ENCODE measurements at places on chromosomes 1 and 21. TPM values are rescaled to one million over a fixed set of nuclear protein-coding genes. Genes with fewer than 3 reads are reported as not detected.

- no peak for DNase-seq
- no peaks in the 10 kb centered on the region for H3K27me3 ChIP-seq
- peaks cover 13% of the 10 kb centered on the region for H3K4me1 ChIP-seq
- peak overlapping the region; percentile 62 for H3K27ac ChIP-seq
These were observed 2.5 kb downstream of the WNT9A start for GRCh38 chr1:227944931-227945890.

Gene RNU1-4
- under 0.01 TPM for total RNA-seq

DNA sequence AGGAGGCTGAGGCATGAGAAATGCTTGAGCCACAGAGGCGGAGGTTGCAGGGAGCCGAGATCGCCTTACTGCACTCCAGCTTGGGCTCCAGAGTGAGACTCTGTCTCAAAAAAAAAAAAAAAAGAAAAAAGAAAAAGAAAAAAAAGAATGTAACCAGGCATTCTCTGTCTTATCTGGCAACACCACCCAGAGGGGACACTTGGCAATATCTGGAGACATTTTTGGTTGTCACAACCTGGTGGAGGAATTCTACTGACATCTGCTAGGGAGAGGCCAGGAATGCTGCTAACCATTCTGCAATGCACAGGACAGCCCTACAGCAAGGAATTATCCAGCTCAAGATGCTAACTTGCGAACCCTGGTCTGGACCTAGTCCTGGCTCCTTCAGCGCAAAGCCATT is 2.3 kb upstream of the CNR2 start:
- H3K36me3 ChIP-seq, result no peaks in the 10 kb centered on the region
- no peak overlapping the region for H3K27ac ChIP-seq
- DNase-seq, result no peak
- H3K27me3 ChIP-seq, result no peaks in the 10 kb centered on the region
- H3K4me1 ChIP-seq, result no peaks in the 10 kb centered on the region

- no peaks in the 10 kb centered on the region for H3K27me3 ChIP-seq
- H3K4me1 ChIP-seq, result no peaks in the 10 kb centered on the region
- no peak overlapping the region for H3K4me3 ChIP-seq
- H3K27ac ChIP-seq, result no peak overlapping the region
- H3K36me3 ChIP-seq, result no peaks in the 10 kb centered on the region
These were observed 122.2 kb upstream of the BEND5 start for GRCh38 chr1:48898894-48899293.

GRCh38 chr1:226670073-226670472 is 69.0 kb downstream of the ITPKB start:
- DNase-seq, result no peak
- peaks cover 27% of the 10 kb centered on the region for H3K4me1 ChIP-seq
- no peaks in the 10 kb centered on the region for H3K36me3 ChIP-seq
- no peak overlapping the region for H3K4me3 ChIP-seq

Gene HMGCS2
- total RNA-seq, result 4.6 TPM

- DNase-seq, result no peak
- no peak overlapping the region for H3K4me3 ChIP-seq
These were observed 50.3 kb downstream of the ARHGEF16 start for GRCh38 chr1:3504822-3505153.

Gene INSRR
- total RNA-seq, result 0.18 TPM

Gene OR2L5
- not detected for total RNA-seq

- peak overlapping the region; percentile 2 for H3K27ac ChIP-seq
- H3K36me3 ChIP-seq, result no peaks in the 10 kb centered on the region
- no peaks in the 10 kb centered on the region for H3K27me3 ChIP-seq
- H3K4me1 ChIP-seq, result no peaks in the 10 kb centered on the region
- no peak for DNase-seq
These were observed 80.9 kb downstream of the COLGALT2 start for GRCh38 chr1:183956559-183957188.

Gene DSCAM
- under 0.01 TPM for total RNA-seq

- no peak overlapping the region for H3K27ac ChIP-seq
- no peak overlapping the region for H3K4me3 ChIP-seq
- no peaks in the 10 kb centered on the region for H3K4me1 ChIP-seq
- no peaks in the 10 kb centered on the region for H3K36me3 ChIP-seq
- DNase-seq, result no peak
These were observed 26.2 kb downstream of the TFF3 start for GRCh38 chr21:42288962-42289361.

Gene KCNJ9
- total RNA-seq, result 0.51 TPM

Gene RFX5
- 25.5 TPM for total RNA-seq

Gene ENAH
- 36.4 TPM for total RNA-seq
